Stimulated activated CD8-positive, alpha-beta memory T cell treated with anti-CD3 and anti-CD28 coated beads, Interleukin-15, amount 100 ng/mL, for 4 hours (primary cell): ENCODE measurements at places on chromosomes 2 and 18.

DNA sequence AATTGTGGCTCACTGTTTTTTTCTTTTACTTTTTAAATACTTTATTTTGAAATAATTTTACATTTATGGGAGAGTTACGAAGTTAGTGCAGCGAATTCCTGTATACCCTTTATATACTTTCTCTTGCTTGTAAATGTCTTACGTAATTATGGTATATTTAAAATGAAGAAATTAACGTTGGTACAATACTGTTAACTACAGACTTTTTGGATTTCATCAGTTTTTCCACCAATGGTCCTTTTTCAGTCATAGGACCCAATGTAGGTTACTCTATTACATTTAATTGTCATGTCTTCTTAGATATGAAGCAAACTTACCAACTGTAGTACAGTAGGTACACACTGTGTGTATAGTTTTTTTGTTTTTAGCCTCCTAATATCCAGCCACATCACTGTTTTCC lies 76.3 kb downstream of the BOLA3 start:
- DNase-seq = no peak

DNA sequence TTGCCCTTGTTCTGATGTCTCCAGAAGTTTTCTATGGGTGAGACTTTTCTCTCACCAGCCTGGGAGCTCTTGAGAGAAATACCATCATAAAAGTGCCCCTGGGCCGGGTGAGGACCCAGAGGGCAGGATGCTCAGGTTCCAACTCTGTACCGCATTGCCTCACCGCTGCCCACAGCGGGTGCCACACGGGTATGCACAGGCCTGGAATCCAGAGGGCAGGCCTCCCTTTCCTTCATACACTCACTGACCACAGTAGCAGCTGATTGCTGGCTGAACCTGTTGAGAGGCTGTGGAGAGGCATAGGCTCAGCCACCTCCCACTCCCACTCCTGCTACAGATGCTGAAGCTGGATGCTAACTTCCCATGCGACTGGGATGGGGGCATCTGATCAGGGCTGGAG lies 293.8 kb downstream of the CYP26B1 start:
- DNase-seq = no peak

DNA sequence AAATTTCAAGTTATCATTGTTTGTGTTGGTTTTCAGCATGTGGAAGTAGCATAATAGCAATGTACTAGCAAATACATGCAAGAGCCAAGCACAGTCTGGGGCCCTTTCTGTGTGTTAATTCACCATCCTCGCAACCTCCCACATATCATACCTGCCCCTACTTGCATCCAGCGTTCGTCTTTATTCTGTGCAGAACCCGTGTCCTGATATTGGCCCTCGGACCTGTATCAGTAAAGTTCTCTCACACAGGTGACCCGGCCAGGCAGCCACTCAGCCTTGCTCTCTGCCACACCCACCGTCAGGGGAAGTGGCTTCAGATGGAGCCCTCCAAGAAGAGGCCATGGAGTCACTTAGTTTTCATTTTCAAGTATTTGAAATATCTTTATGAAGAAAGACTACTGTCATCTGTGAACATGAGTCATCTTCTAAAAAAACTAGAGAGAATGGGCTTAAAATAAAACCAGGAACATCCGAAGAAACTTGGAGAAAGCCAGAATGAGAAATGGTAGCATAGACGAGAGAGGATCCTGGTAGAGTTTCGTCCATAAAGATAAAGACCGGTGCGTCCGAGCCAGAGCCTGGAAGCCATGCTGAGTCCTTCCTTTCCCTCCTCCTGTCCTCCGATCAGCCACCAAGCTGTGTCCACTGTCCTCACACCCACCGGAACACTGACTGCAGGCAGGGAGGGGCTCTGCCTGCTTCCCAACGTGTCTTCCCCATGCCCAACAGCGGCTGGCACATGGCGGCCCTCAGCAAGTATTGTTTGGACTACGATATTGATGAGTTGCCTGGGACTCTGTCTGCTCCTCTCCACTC lies 57.3 kb upstream of the RPL31 start:
- no peak for DNase-seq

GRCh38 chr2:101549371-101549770 lies 74.5 kb upstream of the RFX8 start:
- no peak for DNase-seq
